ENCODE measurements at places on chromosomes 2 and 18.

DNA sequence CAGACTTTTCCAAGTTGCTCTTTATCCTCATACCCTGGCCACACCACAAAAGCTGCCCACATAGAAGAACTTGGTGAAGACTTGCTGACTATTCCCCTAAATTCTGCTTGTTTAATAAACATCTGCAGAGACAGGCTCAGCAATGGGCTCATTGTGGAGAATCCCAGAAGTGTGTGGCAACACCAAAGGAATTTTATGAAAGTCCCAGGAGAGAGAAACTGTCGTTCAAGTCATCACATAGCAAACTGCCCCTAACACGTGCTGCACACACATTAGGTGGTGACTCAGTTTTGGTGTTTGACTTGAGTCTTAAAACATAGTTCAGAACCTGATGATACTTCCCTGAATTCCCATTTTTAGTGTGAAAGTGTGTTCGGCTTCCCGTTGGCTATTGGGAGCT is 38.6 kb downstream of the CYP1B1 start:
- no peak for DNase-seq

- DNase-seq: no peak
These were observed 76.7 kb upstream of the DTNA start for GRCh38 chr18:34633368-34633767.

- no peak for DNase-seq
These were observed 557.1 kb upstream of the MEX3C start for GRCh38 chr18:51754566-51754965.

DNA sequence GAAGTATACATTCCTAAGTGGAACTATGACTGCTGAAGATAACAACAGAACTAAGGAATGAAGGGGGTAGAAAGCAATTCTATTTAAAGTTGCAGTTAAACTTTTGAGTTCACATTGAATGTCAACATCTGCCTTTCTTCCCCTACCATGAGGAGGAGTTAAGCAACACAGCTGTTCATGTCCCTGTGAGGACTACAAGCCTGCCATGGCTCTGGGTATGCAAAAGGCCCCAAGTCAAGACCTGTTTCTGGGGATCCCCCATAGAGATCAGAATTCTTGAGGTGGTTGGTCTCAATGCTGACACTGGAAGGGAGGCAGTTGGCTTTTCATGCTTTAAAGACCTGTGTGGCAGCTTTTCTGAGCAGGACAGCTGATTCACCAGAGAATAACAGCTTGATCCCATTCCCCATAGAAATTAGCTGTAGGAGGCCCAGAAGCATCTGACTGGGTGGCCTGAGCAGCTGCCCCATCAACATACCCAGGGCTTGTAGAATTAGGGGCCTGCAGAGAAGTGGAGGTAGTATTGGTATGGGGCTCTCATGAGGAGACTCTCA is 131.0 kb downstream of the SETBP1 start:
- no peak for DNase-seq

DNA sequence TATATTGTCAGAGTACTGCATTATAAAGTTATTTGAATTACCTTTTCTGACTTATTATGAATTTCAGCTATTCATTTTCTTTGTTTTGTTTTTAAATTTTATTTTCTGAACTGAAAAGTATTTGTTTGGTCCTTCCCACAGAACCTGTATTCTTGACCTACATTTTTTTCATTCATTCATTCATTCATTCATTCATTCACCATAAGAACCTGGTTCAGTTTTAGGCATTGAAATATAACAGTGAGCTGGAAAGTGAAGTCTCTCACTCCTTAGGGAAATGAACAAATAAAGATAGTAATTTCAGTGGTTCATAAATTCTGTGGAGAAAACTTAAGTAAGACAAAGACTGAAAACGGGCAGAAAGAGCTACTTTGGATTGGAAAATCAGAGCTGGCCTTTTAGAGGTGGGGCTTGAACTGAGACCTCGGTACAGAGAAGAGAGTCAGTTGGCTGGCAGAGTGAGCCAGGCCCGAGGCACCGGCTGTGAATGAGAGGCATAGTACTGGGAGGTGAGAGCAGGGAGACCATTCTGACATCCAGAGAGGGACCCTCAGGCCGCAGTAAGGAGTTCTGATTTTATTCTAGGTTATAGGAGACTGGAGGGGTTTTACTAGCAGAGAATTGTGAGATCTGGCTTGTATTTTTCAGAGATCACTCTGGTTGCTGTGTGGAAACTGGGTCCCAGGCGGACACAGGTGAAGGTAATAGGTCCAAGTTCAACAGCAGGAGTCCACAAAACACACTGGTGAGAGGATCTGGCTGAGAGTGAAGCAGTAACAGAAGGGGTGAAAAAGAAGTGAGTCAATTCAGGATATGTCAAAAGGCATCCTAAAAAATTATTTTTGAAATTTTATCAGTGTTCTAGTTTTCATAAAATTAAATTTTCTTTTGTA is 75.8 kb upstream of the FN1 start:
- DNase-seq: no peak

DNA sequence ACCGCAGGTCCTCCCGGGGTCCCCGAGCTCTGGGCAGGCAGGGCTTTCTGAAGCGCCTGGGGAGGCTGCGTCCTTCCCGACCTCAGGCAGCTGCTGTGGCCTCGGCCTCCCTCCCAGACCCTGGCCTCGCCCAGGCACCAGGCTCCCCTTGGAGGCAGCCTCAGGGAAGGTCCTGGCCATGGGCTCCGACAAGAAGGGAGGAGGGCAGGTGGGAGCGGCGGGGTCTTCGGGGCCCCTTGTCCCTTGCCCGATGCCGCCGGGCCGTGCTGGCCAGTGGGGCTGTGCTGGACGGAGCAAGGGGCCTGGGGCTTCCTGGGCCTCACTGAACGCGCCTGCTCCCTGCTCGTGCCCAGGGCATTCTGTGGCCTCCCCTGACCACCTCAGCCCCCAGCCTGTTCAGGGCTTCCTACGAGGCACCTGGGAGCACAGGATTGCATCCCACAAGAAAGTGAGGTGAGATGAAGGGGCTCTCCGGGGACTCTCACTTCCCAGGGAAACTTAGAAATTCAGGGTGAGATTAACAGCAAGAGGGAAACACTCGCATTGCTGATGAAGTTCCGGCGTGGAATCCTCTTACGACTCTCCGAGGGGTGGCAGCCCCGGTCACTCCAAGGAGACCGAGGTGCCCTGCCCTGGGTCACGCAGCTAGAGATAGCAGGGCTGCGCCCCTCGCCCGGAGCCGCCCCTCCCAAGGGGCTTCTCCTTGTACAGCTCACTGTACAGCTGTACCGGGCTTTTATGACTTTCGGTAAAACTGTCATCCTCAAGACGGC is 778 bp downstream of the MFSD2B start:
- DNase-seq: no peak

GRCh38 chr2:152223977-152224376 is 48.4 kb upstream of the STAM2 start:
- DNase-seq: no peak

GRCh38 chr18:54801374-54801773 is 26.9 kb upstream of the RAB27B start:
- DNase-seq: no peak
